Stimulated activated CD4-positive, alpha-beta T cell treated with anti-CD3 and anti-CD28 coated beads, TNF-alpha, amount 100 ng/mL, for 48 hours (primary cell): ENCODE measurements at places on chromosomes 12 and 14.

GRCh38 chr14:78851189-78851588 lies 681.0 kb downstream of the NRXN3 start:
- no peak for DNase-seq

DNA sequence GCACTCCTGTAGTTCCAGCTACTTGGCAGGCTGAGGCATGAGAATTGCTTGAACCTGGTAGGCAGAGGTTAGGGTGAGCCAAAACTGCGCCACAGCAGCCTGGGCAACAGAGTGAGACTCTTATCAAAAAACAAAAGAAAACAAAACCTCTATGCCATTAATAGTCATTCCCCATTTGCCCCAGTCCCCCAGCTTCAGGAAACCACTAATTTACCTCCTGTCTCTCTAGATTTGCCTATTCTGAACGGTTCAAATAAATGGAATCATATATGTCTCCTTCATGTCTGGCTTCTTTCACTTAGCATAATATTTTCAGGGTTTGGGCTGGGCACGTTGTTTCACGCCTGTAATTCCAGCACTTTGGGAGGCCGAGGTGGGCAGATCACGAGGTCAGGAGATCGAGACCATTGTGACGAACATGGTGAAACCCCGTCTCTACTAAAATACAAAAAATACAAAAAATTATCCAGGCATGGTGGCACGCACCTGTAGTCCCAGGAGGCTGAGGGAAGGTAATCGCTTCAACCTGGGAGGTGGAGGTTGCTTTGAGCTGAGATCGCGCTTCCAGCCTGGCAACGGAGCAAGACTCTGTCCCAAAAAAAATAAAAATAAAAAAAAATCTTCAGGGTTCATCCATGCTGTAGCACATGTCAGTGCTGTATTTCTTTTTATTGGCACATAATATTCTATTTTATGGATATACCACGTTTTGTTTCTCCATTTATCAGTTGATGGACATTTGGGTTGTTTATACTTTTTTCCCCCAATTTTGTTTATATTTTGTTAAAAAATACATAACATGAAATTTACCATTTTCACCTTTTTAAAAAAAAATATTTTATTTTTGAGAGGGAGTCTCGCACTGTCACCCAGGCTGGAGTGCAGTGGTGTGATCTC lies 31.9 kb downstream of the KNTC1 start:
- no peak for DNase-seq

- no peak for DNase-seq
These were observed 116.5 kb downstream of the TMEM132C start for GRCh38 chr12:128383357-128383937.

GRCh38 chr14:44775248-44775647 lies 186.5 kb downstream of the KLHL28 start:
- no peak for DNase-seq

DNA sequence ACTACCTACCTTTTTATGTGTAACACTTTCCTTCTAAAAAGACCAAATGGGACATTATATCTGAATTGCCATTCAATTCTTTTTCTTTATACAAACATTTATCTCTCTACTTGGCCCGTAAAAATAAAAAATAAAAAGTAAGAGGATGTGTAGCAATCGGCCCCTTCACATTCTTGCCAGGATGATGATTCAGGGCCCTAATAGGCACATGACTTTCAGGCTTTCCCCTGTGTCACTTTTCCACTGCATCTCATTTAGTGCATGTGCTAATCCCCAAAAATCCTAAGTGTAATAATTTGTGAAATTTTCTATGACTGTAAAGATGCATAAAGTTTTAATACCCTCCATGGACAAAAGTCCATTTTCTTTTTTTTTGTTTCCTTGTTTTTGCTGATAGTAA lies 23.0 kb upstream of the ATP2B1 start:
- DNase-seq: no peak

GRCh38 chr12:100268835-100269564 lies 2.0 kb downstream of the SCYL2 start:
- DNase-seq: no peak

- no peak for DNase-seq
These were observed 92.9 kb downstream of the APAF1 start for GRCh38 chr12:98738002-98738401.

DNA sequence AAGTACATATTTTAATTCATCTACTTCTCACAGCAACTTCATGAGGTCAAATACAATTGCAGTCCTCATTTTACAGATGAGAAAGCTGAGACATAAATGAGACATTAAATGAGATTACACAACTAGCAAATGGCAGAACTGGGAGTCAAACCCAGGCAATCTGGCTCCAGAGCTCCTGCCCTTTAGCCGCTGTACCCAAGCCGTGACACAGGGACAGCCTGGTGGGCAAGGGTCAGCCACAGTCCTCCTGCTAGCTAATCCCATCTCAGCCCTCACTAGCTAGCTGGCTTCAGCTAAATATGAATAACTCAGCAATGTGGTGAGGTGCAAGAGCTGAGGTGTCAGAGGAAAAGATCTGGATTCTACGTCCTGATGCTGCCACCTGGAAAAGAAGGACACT lies 54.8 kb downstream of the NINJ2 start:
- no peak for DNase-seq

DNA sequence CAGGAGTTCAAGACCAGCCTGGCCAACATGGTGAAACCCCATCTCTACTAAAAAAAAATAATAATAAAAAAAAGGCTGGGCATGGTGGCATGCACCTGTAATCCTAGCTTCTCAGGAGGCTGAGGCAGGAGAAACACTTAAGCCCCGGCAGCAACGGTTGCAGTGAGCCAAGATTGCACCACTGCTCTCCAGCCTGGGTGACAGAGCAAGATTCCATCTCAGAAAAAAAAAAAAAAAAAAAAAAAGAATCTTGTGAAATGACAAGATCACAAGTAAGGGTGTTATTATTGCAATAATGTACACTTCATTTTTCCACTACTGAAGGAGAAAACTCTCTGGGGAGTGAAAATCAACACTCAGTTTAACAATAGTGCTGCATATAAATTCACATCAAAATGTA lies 8.8 kb upstream of the PTGR2 start:
- no peak for DNase-seq

DNA sequence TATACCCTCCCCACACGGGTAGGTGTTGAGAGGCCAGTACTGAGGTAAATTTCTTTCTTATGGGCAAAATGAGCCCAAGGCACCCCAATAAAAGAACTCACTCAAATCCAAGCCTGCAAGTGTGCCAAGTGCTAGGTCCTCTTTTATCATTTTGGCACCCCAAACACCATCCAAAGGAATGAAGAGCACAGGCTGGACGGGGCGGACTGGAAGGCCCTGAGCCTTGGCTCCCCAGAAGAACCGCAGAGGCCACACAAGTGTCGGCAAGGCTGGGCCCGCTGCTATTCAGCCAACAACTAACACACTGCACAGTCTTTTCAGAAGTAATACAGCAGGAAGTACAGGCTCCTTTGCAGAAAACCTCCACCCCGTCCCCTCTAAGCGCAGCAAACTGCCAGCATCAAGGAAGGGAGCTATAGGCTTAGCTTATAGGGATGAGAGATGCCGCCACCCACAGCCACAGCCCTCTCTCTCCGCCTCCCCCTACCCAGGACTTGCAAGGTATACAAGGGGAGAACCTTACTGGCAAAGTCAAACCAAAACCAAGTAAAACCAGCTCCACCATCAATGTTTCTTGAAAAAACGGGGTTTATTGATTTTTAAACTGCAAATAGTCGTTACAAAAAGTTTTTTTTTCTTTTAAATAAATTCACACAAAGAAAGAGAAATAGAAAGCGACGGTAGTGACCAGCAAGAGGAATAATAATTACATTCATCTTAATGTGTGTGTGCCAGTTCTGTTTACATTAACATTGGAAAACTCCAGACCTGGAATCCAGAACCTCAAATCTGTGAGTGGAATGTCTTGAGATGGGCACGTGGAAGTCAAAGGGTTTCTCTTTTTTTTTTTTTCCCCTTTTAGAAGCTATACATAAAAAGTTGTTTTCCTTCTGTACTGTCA lies 5.5 kb downstream of the ZFP36L1 start:
- no peak for DNase-seq

GRCh38 chr12:49021292-49021915 lies 2.8 kb upstream of the PRKAG1 start:
- no peak for DNase-seq

GRCh38 chr12:20028033-20028432 lies 340.3 kb upstream of the PDE3A start:
- no peak for DNase-seq

DNA sequence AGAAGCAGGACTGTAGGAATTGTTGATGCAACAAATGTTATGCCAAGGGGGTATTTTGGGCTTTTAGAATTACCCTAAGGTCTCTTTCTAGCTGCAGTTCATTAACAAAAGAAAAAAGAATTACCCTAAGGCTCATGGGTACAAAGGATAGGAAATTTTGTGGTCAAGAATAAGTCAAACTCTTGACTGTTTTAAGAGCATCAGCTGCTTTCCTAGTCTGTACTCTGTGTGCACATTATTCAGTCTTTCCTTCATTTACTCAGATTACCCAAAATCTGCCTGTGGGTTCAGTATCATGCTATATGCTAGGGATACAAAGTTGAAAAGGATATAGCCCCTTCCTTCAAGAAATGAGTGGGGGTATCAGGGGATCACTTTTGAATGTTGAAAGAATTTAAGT lies 36.5 kb upstream of the CCDC88C start:
- DNase-seq: no peak

DNA sequence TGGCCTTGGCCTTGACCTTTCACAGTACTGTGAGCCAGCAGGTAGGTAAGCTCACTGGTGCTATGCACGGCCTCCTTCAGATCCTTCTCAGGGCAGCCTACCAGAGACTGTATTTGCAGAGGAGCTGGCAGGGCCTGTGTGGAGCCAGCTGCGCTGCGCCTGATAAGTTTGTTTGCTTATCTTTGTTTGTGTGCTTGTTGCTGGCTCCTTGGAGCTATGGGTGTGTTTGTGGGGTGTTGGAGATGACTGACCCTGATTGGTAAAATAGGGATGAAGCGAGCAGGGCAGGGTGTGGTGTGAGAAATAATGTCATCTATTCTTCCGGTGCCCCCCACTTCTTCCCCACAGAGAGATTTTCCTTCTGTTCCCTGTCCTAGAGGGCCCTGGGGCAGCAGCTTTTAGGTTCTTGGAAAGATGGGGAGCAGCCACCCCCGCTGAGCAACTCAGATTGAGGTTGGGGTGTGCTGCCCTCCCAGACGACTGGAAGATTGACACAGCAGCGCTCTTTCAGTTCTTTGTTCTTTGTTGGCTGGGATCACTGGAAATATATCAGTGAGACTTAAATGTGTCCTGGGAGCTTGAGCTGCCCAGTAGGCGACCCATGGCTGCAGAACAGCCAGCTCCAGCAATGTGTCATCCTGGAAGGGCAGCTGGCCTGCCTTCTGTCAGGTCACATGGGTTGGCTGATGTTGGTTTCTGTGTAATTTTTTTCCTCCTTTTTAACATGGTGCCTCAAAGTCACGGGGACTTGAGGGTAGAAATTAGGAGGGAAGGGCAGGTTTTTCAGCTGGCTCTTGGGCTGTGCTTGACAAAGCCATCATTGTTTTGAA lies 19.6 kb downstream of the MLXIP start:
- DNase-seq: no peak

- DNase-seq: no peak
These were observed 32.8 kb downstream of the GTF2A1 start for GRCh38 chr14:81187832-81188522.

DNA sequence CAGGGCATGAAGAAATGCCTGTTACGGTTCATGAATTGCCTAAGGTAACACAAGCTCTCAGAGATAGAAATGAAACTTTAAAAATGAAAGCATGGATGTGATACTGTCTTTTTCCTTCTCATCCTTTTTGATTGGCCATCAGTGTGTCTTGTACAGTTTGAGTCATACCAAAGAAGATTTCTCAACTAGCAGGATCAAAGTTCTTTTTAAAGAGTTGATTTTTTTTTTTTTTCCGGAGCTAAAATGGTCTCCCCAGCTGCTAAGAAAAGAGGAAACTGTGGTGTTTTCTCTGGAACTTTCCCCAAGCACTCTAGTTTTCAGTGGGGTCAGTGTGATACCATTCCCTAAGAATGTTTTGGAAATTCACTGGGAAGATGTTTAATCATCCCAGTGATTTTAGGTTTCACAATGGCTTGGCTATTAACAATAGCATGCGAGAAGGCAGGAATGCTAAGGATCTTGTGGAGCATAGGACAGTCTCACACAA lies 105.0 kb downstream of the ETNK1 start:
- no peak for DNase-seq

DNA sequence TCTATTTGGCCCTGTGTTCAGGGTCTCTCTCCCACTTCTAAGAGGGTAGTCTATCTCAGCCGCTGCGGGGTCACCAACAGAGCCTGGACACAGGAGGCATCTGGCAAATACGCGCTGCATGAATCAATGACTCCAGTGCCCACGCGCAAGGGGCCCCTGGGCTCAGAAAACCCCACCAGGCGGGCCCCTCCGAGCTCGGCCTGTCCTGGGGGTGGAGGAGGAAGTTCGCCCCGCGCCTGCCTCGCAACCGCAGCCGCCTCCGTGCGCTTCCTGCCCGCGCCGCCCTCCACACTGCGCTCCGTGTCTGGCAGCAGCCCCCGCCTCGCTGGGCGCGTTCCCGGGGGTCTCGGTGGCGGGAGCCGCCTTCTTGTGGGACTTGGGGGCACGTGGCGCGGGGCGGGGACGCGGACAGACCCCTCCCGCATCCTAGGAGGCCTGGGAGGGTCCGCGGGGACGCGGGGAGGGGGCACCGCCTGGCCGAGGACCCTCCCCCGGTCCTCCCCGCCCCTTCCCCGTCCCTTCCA lies 811 bp upstream of the FBRSL1 start:
- DNase-seq: no peak

- DNase-seq: no peak
These were observed 153.6 kb upstream of the ARID2 start for GRCh38 chr12:45575823-45576475.

DNA sequence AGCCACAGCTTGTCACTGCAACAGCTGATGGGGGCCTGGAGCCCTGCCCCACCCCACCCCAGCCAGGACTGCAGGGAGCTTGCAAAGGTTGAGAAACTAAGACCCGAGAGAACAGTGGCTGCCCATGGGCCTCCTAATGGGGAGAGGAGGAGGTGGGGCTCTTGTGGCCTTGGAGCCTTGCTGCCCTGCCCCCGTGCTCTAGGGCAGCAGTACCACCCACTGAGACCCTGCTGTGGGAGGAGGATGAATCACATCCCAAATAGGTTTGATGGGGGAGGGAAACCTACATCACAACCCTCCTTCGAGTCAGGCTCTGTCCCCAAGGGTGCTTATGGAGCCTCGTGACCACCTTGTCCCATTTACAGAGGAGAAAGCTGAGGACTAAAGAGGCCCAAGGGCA lies 15.9 kb downstream of the HHIPL1 start:
- DNase-seq: no peak

DNA sequence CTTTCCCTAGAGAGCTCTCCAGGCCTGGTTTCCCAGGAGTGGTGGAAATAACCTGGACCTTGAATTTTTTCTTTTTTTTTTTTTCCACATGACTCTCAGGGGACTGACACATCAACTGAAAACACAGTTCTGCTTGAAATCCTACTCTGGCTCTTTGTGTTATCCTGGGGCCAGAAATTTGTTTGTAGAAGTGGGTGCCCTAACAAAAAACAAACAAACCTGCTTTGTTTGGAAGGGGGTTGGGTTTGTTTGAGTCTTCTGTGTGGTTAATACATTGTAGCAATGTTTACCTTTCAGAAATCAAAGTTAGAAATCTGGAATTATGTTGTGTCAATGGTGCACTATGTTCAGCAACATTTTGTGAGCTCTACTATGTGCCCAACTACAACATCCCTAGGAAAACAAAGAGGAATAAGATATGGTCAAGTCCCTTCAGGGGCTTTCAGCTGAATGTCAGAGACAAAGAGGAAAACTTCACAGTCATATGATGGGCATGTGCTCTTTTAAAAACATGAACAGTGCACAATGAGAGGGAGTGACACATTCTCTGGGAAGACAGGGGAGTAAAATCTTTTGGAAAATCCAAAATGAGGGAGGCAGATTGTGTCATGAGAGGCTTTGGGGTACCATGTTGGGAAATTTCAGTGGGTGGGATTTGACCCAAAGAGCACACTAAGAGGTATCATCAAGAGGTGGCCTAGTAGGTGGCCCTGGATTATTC lies 1.5 kb upstream of the IGF1 start:
- DNase-seq: no peak
